ENCODE measurements at places on chromosomes 7 and 10. TPM values are rescaled to one million over a fixed set of nuclear protein-coding genes. Genes with fewer than 3 reads are reported as not detected.

The CTAGE15 gene
- not detected for total RNA-seq

The OPN1SW gene
- not detected for total RNA-seq

The PRRT4 gene
- not detected for total RNA-seq

The MYPN gene
- total RNA-seq = 0.05 TPM

The NKX2-3 gene
- not detected for total RNA-seq

The POLR2J2 gene
- 17.7 TPM for total RNA-seq

The TCAF2 gene
- 25.7 TPM for total RNA-seq

The CYP2E1 gene
- total RNA-seq = 0.42 TPM

GRCh38 chr10:49218480-49218879, 30.3 kb upstream of the TMEM273 start:
- no peak for DNase-seq

DNA sequence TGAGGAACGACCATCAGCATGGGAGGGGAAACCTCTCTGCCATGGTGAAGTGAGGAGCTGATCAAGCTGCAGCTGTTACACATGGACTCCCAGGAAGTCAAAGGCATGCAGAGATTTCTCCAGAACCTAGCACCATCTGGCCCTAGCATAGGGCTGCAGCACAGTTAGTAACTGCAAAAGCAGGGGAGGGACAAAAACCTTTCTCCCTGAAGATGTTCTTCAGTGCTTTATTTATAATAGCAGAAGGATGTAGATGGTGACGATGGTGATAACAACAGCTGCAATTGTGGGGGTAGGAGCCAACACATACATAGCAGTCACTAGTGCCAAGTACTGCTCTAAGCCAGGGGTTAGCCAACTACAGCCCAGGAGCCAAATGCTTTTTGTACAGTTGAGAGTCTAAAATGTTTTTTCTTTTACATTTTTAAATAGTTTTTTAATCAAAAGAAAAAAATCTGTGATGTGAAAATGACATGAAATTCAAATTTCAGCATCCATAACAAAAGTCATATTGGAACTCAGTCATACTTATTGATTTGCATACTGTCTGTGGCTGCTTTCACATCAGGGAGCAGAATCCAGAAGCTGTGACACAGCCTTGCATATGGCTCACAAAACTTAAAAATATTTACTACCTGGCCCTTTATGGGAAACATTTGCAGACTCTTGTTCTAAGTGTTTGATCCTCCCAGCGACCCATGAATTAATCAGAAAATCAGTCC, 299.5 kb downstream of the ELMO1 start:
- DNase-seq = no peak

DNA sequence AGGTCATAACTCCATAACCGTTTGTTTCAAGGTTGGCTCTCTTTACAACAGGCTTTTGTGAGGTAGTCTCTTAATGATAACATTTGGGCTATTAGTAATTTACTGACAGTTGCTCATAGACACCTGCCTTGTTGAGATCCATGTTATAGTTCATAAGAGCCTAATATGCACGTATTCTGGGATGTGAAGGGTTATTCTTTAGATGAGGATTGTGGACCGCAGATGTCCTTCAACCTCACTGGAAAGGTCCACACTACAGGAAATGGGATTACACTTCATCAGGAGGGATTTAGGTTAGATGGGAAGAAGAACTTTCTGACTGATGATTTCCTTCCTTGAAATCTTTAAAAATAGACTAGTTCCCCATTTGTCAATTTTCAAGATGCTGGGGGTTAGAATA, 62.8 kb downstream of the SAMD9 start:
- DNase-seq = no peak

- no peak for DNase-seq
Measured at GRCh38 chr10:93749218-93749799, 8.4 kb upstream of the LGI1 start.

GRCh38 chr7:112743811-112744210, 46.4 kb downstream of the TMEM168 start:
- DNase-seq = no peak

DNA sequence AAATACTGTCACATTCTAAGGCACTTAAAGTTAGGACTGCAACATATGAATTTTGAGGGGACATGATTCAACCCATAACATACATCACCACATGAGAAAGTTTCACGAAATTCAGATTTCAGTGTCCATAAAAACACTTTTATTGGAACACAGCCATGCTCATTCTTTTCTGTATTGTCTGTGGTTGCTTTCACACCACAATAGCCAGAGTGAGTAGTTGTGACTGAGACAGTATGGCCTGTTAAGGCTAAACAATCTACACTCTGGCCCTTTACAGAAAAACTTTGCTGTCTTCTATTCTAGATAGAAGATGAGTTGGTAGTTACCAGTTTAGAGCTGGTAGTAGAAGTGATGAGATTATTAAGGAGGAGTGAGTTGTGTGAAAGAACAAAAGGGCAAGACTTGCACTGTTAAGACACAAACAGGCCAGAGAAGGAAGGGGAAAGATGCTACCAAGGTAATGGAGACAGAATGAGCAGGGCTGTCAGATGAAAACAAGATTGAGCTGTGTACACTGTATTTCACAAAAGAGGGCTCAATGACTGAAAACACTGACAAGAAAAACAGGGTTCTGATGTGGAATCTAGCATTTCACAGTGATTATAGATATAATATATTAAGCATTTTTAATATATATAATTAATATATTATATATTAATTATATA, 108.6 kb downstream of the PPP1R3A start:
- no peak for DNase-seq

DNA sequence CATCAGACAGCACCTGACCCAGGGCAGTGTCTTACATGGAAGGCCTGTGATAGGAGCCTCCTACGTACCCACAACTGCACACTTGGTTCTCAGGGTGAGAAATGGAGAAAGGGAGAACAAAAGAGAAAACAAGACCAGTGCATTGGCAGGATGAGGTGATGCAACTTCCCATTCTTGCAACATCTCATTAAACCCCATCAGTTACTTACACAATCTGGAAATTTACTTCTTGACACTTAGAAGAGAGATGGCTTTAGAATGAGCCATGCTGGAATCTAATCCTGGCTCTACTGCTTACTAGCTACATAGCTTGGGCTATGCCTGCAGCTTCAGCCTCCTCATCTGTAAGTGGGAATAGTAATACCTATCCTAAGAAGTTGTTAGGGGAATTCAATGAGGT, 391.7 kb downstream of the KCNMA1 start:
- DNase-seq = no peak

DNA sequence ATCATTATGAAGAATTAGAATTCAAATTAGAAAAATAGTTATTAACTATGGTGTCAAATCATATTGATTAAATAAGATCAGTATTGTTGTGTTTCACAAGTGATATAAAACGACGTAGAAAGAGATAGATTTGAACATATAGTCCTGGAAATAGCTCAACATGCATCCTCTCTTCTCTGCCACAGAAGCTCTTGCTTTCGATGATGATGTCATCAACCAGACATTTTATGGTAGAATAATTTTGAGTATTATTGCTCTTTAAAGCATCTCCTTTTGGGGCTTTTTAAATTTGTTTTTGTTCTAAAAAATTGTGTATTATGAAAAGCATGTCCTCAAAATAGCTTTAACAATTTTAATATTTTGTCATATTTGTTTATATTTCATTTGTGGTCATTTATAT, 95.0 kb downstream of the DGKB start:
- no peak for DNase-seq

- no peak for DNase-seq
Measured at GRCh38 chr7:6436385-6436685, 11.4 kb downstream of the DAGLB start.

DNA sequence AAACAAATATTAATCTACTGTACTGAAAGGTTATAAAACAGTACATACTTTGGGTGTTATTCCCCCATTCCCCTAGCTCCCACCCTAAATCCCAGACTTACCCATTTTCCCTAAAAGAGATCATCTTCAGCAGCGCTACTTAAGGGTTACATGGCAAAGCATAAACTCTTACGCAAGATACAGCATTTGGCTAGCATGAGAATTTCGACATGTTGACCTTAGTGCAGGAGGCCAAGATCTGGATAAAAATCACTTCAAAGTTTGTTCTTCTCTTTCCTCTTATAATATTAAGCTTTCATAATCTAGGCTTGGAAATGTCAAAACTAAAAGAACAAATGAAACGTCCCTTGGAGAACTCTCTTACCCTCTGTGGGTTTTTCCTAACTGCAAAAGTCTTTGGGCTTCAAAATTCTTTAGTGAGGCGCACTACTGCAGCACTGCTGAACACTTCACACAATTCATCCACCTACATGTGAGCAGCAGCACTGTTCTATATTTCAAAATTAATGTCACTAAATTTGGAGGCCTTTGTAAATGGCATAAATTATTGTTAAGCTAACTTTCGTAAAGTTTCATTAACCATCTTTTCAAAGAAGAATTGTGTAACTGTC, 59.5 kb upstream of the PDLIM1 start:
- no peak for DNase-seq

Measured in natural killer cell treated with Interleukin-12 subunit alpha and Interleukin-12 subunit beta and Interleukin-15 and Interleukin-18, amount 100 ng/mL, for 72 hours (primary cell).